ENCODE measurements at places on chromosomes 3 and 15.

DNA sequence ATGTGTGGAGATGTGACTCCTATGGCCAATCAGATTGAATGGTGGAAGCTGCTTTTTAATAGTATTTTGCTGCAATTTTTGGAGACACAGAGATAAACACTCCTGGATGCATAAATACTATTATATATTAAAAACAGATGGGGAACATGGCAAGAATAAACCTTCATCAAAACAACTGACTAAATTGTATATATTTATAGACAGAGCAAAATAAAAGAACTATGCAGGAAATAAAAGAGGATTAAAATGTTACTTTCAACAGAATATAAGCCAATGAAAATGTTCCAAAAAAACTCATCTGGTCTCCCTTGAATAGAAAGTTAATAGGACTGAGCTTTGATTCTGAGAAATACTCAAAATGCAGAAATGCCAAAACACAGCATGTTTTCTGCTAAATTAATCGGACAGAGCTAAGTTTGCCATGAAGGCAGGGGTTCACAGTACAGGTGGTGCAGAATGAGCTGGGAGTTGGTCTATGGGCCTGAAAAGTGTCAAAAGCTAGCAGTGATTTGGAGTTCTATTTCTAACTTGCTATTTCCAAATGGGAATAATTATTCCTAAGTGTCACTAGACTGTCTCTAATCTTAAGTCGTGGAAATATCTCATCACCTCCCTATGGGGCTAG is 227.2 kb downstream of the CNTN3 start:
- no peak for DNase-seq

DNA sequence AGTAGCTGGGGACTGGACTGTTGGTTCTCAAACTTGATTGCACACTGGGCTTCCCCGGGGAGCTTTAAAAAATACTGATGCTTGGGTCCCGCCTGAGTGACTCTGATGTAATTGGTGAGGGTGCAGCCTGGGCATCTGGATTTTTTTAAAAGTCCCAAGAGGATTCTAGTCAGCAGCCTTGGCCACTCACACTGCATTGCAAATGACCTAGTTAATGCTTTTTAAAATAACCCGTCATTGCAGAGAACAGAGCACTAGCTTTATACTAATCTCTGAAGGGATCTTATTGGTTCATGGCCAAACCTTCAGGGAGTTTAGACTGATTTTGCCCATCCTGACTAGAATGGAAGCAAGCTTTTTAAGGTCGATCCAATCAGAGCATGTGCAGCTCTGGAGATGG is 310.6 kb upstream of the PROK2 start:
- DNase-seq = no peak

- no peak for DNase-seq
Observed at GRCh38 chr15:80339601-80340000, 64.6 kb upstream of the ARNT2 start.

GRCh38 chr3:194032828-194033435 is 103.0 kb upstream of the HES1 start:
- DNase-seq = peak; percentile 34

DNA sequence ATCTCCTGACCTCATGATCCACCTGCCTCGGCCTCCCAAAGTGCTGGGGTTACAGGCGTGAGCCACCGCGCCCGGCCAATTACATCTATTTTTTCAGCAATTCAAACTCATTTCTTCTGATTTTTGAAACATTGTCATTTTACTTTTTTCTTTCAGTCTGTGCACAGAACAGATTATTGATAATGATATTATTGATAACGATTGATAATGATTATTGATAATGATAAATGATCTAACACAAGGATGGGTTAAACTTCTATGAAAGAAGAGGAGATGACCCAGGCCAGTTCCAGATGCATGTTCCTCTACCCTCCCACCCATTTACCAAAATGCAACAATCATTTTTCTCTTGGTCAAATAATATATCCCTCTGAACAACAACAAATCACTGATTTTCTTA is 118.0 kb downstream of the CTNNB1 start:
- no peak for DNase-seq

GRCh38 chr15:60804986-60805949 is 326.3 kb upstream of the ICE2 start:
- DNase-seq = no peak

- no peak for DNase-seq
Observed at GRCh38 chr3:168497183-168497582, 401.5 kb upstream of the GOLIM4 start.

- DNase-seq = no peak
Observed at GRCh38 chr3:116785226-116785625, 75.6 kb downstream of the TUSC7 start.

- no peak for DNase-seq
Observed at GRCh38 chr15:57903626-57904025, 161.9 kb downstream of the ALDH1A2 start.

- DNase-seq = peak; percentile 32
Observed at GRCh38 chr3:122952520-122952919, 75.0 kb downstream of the SEMA5B start.
